Fibroblast of villous mesenchyme (primary cell): ENCODE measurements at places on chromosomes 12 and 14. TPM values are rescaled to one million over a fixed set of nuclear protein-coding genes. Genes with fewer than 3 reads are reported as not detected.
A peak's percentile ranks its signal among the peaks of the same experiment; 100 is the strongest.

The NINJ2 gene
- 0.32 and 0.43 TPM in 2 replicates for total RNA-seq

The UTP20 gene
- 25.1 and 32.0 TPM in 2 replicates for total RNA-seq

DNA sequence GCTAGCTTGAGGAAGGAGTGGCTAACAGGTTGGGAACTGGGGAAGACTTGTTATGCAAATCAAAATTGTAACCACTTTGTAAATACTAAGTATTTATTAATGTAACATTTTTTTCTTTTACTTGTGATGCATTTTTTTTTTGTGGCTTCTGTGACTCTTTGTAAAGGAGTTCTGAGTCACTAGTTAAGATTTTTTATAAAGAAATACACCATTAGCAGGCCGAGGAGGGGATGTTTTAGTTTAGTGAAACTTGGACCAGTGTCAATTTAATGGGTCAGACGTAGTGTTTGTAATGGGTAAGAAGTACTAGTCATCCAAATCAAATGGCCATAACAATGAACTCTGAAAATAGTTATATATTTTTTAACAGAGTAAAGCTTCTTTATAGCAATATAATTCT, 43.1 kb downstream of the AKAP6 start:
- peak; percentile 82 for DNase-seq

DNA sequence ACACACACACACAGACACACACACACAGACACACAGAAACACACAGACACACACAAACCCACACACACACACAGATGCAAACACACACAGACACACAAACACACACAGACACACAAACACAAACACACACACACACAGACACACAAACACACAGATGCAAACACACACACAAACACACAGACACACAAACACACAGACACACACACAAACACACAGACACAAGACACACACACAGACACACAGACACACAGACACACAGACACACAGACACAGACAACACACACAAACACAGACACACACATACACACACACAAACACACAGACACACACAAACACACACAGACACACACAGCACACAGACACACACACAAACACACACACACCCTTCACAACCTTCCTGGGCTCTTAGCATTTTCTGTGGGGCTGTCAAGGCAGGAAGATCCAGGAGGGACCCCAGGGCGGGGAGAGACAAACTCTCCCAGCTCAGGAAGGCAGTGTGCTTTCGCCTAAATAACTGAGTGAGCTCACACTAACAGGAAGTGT, 24.2 kb upstream of the INF2 start:
- no peak for DNase-seq

GRCh38 chr12:26027401-26027800, 68.9 kb downstream of the RASSF8 start:
- no peak for DNase-seq

GRCh38 chr12:1044696-1045095, 53.7 kb downstream of the ERC1 start:
- DNase-seq, result peak; percentile 43

DNA sequence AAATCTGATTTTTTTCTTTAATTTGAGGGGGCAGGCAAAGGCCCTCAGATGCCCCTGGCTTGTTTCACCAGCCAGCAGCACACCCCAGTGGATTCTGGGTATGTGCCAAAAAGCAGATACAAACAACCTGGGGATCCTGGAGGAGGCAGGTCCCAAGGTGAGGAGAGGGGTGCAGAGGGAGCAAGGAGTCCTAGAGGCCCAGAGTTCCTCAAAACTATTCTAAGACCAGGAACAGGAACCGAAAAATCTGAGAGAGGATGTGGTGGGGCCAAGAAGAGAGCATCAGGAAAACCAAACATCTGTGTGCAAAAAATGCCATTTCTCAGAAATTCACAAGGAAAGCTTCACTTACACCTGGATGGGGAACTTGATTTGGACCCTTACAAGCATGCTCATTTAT, 8.2 kb downstream of the KCNA5 start:
- no peak for DNase-seq
